ENCODE measurements at places on chromosomes 6 and 20.

DNA sequence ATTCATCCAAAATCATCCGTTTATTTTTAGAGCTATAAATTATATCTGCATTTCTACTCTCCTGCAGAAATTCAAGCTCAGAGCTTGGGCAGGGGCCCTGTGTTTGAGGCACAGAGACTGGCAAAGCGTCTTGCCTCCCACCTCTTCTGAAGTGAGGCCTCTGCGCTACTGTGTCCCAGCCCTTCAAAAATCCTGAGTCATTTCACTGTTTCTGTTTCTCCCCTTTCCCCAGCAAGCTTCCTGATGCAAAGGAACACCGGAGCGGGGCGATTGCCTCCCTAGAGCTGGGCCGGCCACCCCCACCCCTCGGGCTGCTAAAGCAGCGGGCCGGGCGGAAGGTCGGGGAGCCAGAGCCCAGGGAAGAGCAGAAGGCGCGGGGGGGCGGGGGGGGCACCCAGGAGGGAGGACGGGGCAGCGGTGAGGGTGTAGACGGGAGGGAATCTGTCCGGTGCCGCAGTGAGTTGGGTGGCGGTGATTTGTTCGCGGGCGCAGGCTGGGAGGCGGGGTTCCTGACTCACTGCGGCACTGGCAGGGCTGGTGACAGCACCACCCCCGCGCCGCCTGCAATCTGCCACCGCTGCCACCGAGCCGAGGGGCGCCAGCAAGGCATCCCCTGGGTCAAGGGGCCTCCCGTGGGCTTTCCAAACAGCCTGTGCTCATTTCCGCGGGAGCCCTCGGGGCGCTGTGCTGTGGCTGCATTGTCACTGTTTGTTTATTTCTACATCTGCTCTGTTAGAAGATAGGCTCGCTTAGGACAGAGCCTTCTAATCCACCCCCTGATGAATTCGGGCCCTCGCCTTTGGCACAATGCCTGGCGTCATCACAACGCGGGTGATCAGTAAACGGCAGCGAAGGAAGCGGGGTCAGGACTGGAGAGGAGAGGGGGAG lies 46.5 kb upstream of the SNAP25 start:
- DNase-seq = peak; percentile 18

DNA sequence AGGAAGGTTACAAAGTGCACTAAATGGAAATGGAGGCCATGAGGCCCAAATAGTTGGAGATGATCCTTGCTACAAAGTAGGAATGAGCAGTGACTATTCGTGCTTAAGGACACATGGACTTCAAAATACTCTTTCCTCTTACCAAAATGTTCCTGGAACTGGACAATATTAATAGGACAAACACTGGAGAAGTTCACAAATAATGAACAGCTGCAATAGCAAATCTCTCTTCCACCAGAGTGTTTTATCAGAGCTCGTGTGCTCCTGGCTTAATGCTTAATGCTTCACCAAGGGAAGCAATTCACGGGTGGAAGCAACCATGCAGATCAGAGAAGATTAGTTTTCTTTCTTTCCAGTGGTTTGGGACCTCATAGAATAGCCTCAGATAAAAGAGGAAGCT lies 435.4 kb downstream of the BCKDHB start:
- DNase-seq = no peak

DNA sequence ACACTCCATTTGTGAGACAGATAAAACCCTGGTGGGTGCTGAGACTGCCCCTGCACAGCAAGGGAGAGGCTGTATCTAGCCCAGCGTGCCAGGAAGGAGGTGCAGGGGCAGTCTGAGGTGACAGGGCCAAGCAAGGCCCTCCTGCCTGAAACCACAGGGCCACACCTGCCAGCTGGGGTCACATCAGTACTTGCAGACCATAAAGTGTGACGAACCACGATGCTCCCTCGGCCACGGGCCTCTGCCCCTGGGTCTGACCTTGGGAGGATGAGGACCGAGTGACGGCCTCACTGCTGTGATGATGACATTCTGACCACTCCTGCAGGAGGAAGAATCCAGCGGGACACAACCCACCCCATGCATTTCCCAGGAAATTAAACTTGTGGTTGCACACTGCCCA lies 75.1 kb downstream of the NINL start:
- DNase-seq = no peak

- DNase-seq = no peak
These were observed 9.5 kb downstream of the GZF1 start for GRCh38 chr20:23371496-23371895.

DNA sequence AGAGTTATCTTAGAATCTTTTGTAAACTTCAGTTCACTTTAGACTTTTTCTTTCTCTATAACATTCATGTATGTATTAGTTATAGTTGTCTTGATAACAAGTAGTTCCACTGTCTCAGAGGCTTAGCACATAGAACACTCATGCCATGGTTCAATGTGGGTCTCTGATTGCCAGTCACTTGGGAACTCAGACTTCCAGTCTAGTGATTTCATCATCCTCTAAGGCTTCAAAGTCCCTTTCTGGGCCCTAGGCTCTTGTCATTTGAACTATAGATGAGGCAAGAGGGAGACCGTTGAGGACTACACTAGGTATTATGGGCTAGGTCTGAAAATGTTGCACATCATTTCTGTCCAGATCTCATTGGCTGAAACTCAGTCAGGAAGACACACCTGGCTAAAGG lies 8.4 kb upstream of the EEF1E1 start:
- DNase-seq = no peak

DNA sequence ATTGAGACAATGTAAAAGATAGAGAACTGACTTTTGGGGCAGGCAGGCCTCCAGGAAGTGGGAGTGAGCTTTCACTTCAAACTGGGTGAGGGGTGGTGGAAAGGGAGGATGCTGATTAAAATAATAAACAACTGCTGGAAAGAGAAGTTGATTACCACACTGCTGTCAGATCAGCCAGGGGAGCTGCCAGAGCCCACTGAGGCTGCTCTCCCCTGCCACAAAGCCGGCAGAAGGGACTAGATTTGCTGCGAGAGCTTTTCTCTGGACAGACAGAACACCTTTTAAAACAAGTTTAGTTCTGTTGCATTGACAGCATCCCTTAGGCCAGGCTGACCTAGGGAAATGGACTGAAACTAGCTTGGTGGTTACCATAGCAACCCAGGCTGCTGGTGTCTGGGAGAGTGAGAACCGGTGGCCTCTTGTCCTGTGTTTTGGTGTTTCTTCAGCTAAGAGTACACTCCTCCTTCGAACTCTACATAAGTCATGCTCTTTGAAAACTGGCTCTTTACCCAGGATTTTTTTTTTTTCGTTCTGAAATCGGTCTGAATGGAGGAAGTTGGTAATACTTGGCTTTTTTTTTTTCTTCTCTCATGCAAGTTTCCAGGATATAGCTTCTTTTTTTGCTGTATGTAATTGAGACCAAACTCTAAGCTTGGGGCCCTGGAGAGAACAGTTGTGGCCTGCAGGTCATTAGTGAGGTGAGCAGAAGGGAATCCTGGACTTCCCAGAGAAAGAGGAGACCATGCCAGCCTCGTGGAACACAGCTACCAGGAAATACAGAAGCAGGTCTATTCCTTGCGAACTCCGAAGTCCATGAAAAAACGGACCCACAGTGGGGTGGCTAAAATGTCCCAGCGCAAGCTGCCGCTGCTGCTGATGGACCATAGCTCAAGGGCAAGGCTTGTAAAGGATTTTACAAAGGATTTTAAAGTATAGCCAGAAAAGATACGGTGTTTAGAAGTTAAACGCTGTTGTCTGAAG lies 374.4 kb downstream of the UTRN start:
- peak; percentile 1 for DNase-seq

- DNase-seq = no peak
These were observed 131.3 kb downstream of the PDSS2 start for GRCh38 chr6:107328081-107328480.

DNA sequence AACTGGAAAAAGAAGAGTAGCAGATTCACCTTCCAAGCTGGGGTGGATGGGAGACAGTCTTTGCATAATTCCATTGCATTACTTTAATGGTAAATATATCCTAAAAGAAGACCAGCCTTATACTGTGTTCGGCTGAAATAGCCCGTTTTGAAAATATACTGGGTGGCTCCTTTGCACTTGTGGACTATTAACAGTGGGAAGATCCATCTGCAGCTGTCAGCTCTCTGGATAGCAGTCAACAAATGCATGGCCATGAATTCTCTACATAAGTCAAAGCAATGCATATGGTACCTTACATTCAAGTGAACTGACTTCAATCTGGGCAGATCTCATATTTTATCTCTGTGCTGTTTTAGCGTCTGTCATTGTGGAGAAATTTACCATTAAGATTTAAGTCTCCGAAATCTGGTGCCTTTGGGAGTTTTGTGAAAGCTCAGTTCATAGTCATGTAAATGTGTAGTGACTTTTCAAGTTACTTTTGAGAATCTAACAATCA lies 400.6 kb upstream of the RNF217 start:
- DNase-seq = no peak

DNA sequence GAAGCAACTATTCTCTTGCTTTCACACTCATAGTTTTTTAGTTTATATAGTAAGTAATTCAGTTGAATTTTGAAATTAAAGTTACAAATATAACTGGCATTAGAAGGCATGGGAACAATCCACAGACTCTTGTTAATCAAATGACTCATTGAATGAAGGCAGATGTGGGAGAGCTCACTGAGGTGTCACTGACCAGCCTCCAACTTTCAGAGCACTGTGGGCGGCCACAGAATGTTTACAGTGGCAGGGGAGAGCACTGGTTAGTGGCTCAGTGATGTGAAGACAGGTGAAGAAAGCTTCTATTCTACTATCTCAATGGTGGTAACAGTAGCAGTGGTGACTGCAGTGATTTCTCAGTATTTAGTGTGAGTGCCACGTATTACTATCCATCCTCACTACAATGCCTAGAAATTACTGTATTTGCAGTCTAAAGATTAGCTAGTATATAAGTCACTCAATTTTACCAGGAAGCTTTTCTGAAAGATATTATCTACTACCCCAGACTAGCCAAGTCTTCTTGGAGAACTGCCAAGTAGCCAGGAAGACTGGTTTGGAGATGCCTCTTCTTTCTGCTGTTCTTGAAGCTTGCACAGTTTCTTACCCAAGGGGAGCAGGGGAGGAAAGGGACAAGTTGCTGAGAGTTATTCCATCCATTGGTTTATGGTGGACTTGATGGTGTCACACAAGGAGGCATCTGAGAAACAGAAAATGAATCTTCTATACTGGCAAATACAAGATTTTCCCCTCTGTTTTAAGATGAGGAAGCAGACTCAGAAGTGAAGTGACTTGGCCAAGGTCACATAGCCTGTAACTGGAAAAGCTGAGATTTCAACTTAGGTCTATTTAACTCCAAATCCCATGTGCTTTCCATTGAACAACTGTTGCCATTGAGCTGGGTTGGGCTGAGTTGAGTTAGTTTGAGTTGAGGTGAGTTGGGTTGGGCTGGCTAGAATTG lies 231.2 kb downstream of the ANKRD60 start:
- DNase-seq = no peak

DNA sequence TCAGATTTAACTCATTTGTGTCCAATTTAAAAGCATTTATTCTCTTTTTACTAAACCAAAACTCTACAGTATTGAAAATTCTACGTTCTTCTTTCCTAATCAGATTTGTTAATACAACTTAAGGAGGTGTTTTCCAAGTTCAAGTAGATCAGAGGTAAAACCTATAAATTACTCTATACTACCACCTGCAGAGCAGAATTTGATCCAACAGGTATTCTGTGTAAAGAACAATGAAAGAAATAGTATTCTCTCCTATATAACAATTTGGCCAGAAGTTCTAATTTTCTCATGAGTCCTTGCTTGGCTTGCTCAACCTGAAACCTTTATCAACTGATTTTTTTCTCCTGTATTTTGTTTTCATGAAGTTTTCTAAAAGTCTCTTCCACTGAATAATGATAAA lies 28.5 kb upstream of the DST start:
- DNase-seq = no peak

DNA sequence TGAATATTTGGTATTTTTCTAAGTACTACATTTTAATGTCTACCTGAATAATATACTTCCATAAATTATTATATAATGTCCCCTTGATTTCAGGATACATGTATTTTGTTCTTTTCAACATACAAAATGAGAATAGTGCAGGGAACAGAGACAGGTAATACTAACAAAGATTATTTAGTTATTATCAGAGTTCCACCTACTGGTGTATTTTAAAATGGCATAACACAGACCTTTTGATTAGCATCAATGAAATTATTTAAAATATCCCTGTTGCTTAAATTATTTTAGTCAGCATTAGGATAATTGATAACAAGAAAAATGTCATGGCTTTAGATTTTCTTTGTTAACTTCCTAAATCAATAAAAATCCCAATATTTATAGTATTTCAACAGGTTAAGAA lies 184.0 kb downstream of the PRDM13 start:
- DNase-seq = no peak

DNA sequence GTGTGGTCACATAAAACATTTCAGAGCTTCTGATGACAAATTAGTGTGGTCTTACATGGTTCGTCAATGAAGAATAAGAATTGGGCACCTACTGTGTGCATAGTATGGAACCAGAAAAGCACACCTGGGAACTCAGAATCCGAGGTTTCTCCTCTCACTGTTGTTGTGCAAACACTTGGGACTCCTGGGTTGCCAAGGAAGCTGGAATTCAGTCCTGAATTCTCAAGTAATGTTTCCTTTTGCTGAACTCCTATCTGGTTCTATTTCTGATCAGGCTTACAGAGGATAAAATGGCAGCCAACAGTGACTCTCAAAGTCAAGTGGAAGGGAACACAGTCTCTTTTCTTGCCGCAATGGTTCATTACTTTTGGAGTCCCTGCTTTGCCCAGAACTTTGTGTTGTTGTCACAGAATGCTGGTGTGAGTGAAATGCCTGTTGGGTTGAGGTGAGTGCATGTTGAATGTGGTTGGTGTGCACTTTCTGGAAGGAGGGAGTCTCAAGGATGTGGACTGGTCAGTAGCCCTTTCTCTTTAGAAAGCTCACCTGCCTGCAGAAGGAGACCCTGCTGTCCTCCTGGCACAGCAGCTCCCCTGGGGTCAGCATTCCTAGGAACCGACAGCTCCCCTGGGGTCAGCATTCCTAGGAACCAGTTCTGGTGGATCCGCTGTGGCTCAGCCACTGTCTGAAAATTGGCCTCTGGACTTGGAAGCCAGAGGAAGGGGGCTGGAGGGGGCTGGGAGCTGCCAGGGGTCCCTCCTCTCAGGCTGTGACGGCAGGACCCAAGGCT lies 1.4 kb downstream of the UNC93A start:
- DNase-seq = no peak

- DNase-seq = no peak
These were observed 10.4 kb downstream of the KIF6 start for GRCh38 chr6:39714802-39715201.

DNA sequence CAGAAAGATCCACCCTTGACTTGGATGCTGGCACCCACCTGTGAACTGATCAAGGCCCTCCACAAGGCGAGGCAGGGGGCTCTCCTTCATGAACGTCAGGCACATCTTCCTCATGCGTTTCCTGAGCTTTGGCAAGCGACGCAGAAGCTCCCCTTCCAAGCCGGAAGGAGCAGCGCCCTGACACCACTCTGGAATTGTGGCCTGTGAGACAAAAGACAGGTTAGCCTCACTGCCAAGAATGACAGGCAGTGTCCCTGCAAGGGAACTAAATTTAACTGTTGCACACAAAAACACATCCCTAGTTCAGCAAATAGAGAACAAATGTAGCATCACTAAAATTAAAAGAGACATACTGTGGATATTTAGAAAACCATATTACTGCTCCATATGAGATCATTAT lies 42.0 kb upstream of the LYRM2 start:
- DNase-seq = no peak

GRCh38 chr6:70168681-70169377 lies 134.1 kb downstream of the COL9A1 start:
- no peak for DNase-seq

- no peak for DNase-seq
These were observed 74.0 kb downstream of the PTPRA start for GRCh38 chr20:2946988-2947961.
